ENCODE measurements at places on chromosomes 7 and 10.

DNA sequence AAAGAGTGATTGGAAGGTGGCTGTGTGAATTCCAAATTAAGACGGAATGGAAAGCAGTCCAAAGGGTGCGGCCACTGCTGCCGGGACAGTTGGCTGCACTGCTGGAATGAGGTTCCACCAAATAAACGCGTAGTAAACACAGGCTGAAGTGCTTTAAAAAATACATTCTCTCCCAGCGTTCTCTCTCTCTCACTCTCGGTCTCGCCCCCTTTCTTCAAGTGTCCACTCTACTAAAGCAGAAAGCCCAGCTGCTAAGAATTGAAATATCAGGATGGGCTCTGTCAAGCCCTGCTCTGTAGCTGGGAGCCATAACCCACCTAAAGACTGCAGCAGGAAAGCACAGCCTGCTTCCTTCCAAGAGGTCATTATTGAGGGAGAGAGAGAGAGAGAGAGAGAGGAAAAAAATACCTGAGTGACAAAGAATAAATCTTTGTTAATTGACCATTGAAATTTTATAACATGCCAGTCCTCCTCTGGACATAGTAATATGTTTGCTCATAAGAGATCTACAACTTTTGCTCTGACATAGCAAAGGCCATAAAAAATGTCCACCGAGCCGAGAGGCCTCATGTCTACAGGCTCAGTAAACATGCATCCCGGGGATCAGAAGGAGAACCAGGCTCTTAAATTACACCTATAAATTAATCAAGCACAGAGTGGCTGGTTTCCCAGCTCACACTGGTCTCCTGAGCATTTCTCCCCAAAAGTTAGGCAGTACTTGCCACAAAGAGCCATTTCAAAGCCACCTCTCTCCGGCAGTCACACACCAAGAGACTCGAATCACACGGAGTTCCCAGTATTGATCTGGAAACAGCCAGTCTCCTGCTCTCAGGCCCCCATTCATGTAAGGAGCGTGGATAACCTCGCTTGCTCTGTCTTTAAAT is 72.8 kb downstream of the FGFR2 start:
- no peak for DNase-seq

GRCh38 chr10:121536310-121536913 is 61.8 kb downstream of the FGFR2 start:
- no peak for DNase-seq

GRCh38 chr10:106914016-106914415 is 250.5 kb downstream of the SORCS1 start:
- DNase-seq, result no peak

DNA sequence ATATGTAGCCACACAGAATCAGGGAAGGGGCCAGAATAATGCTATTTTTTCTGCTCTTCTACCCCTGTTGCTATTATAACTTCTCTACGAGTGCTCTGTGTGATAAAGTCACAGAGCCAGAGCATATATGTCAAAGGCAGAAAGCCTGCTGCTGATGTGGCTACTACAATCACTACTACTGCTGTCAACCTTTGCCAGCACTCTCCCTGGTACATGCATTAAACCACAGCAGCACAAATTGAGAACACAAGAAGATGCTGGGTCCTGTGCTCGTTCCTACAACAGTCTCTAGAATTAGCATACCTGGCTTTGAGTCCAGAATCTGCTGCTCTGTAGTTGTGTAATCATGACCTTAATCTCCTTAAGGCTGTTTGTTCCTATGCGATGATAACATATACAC is 108.6 kb downstream of the SEMA3A start:
- DNase-seq, result no peak

DNA sequence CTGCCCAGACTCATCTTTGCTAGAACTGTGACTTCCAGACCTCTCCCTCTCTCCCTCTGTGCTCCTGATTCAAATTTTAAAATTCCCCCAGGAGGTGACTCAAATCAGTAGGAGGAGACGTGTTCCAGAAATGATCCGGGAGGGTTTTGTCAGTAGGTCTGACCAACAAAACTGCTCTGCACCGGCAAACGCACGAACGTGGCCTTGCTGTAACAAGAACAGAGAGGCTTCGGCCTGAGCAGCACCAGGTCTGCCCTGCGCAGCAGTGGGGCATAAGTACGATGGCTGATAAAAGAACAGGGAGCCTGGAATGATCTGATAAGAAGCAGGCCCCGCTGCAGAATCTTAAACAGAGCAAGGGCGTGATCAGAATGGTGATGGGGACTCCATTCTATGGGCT is 152.7 kb upstream of the AUTS2 start:
- no peak for DNase-seq

- no peak for DNase-seq
Measured at GRCh38 chr10:125158601-125159485, 1.5 kb downstream of the CTBP2 start.

DNA sequence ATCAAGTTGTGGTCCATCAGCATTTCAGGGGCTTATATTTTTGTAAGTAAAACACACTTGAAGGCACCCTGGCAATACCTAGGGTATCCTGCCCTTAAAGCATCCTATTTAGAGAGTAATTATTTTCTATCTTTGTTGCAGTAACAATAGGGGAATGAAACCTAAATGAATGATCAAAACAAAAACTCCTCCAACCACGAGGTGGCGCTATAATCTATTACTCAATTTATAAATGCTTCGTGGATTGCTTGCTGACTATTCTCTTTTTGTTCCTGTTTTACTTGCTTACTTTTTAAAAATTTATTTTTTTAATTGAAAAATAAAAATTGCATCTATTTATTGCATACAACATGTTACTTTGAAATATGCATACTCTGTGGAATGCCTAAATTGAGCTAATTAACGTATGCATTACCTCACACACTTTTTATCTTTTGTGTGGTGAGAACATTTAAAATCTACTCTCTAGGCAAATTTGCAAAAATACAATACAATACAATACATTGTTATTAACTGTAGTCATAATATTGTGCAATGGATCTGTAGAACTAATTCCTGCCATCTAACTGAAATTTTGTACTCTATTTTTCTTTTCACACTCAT is 147.7 kb upstream of the BMPER start:
- no peak for DNase-seq

DNA sequence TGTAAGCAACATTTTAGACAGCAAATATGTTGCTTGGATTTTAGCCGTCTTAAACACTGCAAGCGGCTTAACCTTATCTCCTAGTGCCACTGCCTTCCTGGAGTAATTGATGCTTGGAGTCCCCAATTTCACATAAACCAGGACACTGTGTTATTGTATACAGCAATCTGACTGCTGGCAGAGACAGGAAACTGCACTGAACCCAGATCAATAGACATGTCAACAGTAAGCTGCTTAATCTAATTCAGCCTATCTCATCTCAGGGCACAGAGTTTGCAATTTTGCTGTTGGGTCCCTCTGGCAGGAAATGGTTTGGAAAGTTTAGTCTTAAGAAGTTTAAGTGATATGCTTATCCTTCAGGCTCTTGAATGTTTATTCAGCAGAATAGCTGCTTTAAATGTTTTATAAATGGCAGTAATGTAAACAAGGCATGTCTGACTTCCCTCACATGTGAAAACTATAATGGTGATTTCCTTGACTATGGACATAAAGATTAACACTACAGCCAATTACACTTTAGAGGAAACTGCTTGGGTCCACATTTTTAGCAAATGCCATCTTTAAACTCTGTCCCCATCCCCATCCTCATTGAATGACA is 598.6 kb downstream of the PARD3 start:
- no peak for DNase-seq

DNA sequence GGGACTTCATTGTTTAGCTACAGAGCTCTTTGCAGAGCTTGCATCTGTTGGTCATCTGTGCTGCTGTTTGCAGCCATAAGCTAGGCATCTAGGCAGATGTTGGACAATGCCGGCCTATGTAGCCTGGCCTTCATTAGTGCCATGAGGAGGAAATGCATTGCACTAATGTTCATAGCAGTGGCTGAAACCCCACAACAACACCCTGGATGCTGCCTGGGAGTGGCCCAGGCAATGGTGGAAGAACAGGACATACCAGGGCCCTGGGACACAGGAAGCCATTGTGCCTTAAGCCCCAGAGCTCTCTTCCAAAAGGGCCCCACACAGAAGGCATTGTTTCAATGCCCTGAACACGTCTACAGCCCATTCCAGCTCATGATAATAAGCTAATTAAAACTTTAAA is 131.5 kb upstream of the LYZL1 start:
- no peak for DNase-seq

DNA sequence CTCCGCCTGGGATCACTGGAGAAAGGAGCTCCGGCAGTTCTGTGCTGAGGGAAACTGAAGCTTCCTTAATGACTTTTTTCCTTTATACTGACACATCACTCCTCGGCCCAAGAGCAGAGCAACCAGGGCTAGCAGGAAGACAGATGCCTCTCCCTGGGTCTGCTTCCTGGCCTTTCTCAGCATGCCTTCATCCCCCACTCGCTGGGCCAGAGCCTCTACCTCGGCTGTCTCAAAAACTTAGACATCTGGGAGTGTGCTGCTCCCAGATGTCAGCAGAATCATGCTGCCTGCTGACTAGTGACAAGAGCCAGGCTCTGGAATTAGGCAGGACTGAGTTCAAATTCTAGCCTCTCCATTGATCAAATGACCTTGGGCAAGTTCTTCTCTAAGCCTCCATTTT is 24.4 kb upstream of the LRRC4 start:
- no peak for DNase-seq

GRCh38 chr10:71900441-71901180 is 49.6 kb upstream of the PSAP start:
- no peak for DNase-seq

DNA sequence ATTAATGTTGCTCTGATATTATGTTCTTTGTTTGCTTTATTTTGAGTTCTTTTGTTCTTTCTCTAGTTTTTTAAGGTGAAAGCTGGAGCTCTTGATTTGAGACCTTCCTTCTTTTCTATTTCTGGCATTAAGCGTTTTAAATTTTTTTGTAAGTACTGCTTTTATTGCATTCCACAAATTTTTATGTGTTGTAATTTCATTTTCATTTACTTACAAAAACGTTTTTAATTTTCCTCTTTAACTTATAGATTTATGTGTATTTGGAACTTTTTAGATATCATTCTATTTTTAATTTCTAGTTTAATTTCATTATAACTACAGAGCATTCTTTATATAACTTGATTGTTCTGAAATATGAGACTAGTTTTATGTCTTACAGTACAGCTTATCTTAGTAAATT is 395.6 kb downstream of the ETV1 start:
- DNase-seq, result no peak

- DNase-seq, result no peak
Measured at GRCh38 chr7:129122751-129123509, 21.6 kb upstream of the TSPAN33 start.

GRCh38 chr10:43665054-43665453 is 16.4 kb upstream of the ZNF32 start:
- no peak for DNase-seq

DNA sequence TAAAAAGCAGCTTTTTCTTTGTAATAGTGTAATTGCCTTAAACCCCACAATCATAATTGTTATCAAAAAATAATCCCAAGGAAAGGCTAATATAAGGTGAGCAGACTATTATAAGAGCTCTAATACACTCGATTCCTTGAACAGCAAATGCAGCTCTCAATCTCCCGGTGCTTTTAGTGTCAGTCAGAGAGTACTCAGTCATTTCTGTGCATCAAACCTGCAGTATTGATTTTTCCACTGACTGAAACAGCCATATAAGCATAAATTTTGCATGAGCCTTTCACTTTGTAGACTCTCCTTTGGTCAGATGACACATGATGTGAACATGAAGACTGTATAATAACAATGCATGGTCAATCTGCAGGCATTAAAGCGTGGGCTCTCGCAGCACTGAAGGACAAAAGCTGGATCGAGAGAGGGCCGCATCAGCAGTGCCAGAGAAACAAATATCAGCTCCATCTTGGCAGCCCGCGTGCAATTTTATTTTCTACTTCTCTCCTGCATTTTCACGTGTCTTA is 272.0 kb downstream of the POU6F2 start:
- DNase-seq, result no peak

GRCh38 chr7:27175626-27176523 is 1.8 kb upstream of the HOXA10 start:
- DNase-seq, result no peak

DNA sequence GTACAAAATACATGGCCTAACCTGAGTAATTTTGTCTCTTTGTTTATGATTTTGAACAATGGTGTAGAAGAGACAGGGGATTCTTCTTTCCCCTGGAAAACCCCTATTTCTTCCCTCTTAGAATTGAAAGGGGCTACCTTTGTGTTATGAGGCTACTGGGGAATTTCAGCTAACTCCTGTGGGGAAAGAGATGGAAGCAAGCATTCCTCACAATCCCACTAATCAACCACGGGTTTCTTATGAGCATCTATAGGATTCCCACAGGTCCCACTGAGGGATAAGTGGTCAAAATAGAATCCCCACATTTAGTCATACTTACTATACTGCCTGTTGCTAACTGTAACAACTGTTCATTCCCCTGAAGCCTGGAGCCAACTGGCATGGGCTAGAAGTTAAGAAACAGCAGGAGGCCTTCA is 32.2 kb upstream of the ITGB8 start:
- DNase-seq, result no peak

DNA sequence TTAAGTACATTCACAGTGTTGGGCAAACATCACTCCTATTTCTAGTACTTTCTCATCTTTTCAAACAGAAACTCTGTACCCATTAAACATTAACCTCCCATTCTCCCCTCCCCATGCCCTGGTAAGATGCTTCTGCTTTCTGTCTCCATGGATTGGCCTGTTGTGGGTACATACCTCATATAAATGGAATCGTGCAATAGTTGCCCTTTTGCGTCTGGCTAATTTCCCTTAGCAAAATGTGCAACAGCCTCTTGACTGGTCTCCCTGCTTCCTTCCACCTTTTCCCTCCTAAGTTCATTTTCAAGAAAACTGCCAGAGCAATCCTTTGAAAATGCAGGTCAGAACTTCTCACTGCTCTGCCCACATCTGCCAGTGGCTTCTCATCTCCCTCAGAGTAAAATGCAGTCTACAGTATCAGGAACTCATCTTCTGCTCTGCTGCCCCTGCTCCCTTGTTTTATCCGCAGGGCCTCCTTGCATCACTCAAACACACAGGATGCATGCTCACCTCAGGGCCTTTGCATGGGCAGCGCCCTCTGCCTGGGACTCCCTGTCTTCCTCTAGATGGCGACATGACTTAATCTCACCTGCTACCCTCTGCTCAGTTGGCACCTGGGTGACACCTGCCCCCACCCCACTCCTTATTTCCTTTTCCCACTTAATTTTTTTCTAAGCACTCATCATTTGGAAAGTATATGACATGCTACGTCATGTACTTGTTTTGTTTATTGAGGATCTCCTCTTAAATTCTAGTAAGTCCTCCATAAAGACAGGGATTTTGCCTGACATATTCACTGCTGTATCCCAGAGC is 44.3 kb upstream of the ECHDC3 start:
- DNase-seq, result no peak

GRCh38 chr7:106344861-106345260 is 60.1 kb upstream of the NAMPT start:
- DNase-seq, result no peak

- DNase-seq, result no peak
Measured at GRCh38 chr7:158096582-158096981, 491.0 kb downstream of the PTPRN2 start.

All from NCI-H1105 (cell line).